Activated CD4-positive, alpha-beta T cell treated with anti-CD3 and anti-CD28 coated beads for 36 hours (primary cell): ENCODE measurements at places on chromosomes 2 and 18.
A peak's percentile ranks its signal among the peaks of the same experiment; 100 is the strongest.

DNA sequence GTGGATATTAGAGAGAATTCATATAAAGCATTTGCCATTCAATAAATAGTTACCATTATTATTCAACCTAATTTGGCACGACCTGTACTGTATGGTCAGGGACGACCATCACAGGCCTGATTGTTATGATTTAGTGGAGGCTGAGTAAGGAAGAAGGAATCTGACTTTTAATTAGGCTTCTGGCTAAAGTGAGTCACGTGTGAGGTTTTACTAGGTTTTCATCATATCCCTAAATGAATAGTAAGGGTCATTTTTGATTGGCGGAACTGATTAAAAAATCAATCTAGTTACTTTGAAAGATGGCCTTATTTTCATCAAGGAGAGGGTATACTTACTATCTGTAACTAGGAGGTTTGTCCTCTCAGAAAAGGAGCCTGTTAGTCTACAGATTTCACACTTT lies 143.4 kb downstream of the ADCYAP1 start:
- no peak overlapping the region for H3K4me3 ChIP-seq
- H3K27ac ChIP-seq: no peak overlapping the region
- H3K27me3 ChIP-seq: no peaks in the 10 kb centered on the region
- no peaks in the 10 kb centered on the region for H3K4me1 ChIP-seq

GRCh38 chr18:78305789-78306188 lies 673.8 kb upstream of the SALL3 start:
- no peaks in the 10 kb centered on the region for H3K4me1 ChIP-seq
- no peak overlapping the region for H3K4me3 ChIP-seq
- no peaks in the 10 kb centered on the region for H3K36me3 ChIP-seq
- peaks cover 2% of the 10 kb centered on the region for H3K27me3 ChIP-seq

GRCh38 chr2:197435598-197436420 lies 981 bp upstream of the SF3B1 start:
- H3K27me3 ChIP-seq: no peaks in the 10 kb centered on the region
- DNase-seq: no peak
- peaks cover 34% of the 10 kb centered on the region for H3K4me1 ChIP-seq
- H3K27ac ChIP-seq: peak overlapping the region; percentile 99
- peaks cover 16% of the 10 kb centered on the region for H3K36me3 ChIP-seq

GRCh38 chr2:120346026-120346666 lies at the start of gene INHBB:
Gene INHBB, plus strand, starts transcription at chr2:120346136. Its CDS starts 53 bp downstream, at chr2:120346189.
- peaks cover 55% of the 10 kb centered on the region for H3K27me3 ChIP-seq
- H3K27ac ChIP-seq: no peak within 1 kb of the TSS
- peak within 1 kb of the TSS; percentile 57 for H3K4me3 ChIP-seq
- DNase-seq: peak; percentile 22
- H3K36me3 ChIP-seq: no peaks in the 10 kb centered on the region
- H3K4me1 ChIP-seq: peaks cover 22% of the 10 kb centered on the region

DNA sequence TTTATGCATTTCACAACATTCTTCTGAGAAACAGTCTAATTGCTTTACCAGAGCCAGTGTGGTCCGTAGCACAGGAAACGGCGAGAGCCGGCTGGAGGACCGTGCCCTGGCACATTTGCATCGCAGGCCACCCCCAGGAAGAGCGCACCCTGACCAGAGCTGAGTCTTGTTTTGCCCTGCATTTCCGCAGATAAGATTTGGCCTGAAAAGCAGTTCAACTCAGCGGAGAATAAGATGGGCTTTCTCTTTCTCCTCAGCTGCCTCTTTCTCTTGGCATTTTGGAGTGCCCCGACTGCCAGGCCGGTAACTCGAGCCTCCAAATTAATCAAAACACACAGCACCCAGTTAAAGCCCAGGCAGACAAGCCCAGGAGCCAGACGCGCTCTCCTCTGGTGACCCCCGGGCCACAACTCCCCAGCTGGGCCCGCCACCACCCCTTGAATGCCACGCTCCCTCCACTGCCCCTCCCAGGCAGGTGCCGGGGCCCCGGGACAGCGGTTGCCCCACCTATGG lies 464 bp downstream of the COL4A4 start:
- peak overlapping the region; percentile 10 for H3K4me3 ChIP-seq
- H3K27me3 ChIP-seq: peaks cover 57% of the 10 kb centered on the region
- no peaks in the 10 kb centered on the region for H3K36me3 ChIP-seq
- no peak overlapping the region for H3K27ac ChIP-seq
- DNase-seq: no peak

GRCh38 chr2:207674826-207675225 lies 36.6 kb upstream of the CCNYL1 start:
- no peaks in the 10 kb centered on the region for H3K4me1 ChIP-seq
- H3K4me3 ChIP-seq: no peak overlapping the region
- no peaks in the 10 kb centered on the region for H3K36me3 ChIP-seq
- peaks cover 10% of the 10 kb centered on the region for H3K27me3 ChIP-seq
- DNase-seq: no peak
- H3K27ac ChIP-seq: no peak overlapping the region

- no peak for DNase-seq
- peaks cover 11% of the 10 kb centered on the region for H3K27me3 ChIP-seq
- peaks cover 10% of the 10 kb centered on the region for H3K4me1 ChIP-seq
- H3K27ac ChIP-seq: no peak overlapping the region
- no peak overlapping the region for H3K4me3 ChIP-seq
- no peaks in the 10 kb centered on the region for H3K36me3 ChIP-seq
Measured at GRCh38 chr2:33222309-33222708, 254.1 kb upstream of the RASGRP3 start.

DNA sequence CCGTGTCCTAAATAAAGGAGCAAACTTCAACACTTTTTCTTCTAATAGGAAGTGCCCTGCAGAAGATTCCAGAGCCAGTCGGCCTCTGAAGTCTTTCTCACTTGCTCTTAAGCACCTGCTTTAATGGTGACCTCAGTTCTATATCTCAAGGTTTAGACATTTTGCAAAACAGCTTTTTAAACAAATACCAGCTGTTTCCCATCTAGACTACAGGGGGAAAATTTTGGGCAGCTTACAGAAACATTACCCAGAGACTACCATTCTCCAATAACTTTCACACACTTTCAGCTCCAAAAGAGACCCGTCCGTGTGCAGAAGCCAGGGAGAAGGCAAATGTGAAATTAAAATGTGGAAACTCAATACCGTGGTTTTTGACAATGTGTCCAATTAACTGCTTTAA lies 285.3 kb upstream of the CCDC68 start:
- H3K4me1 ChIP-seq: peaks cover 1% of the 10 kb centered on the region
- H3K27ac ChIP-seq: no peak overlapping the region
- no peak overlapping the region for H3K4me3 ChIP-seq
- no peaks in the 10 kb centered on the region for H3K27me3 ChIP-seq
- H3K36me3 ChIP-seq: no peaks in the 10 kb centered on the region

- no peaks in the 10 kb centered on the region for H3K4me1 ChIP-seq
- DNase-seq: no peak
- H3K27me3 ChIP-seq: peaks cover 11% of the 10 kb centered on the region
- no peak overlapping the region for H3K27ac ChIP-seq
- H3K36me3 ChIP-seq: no peaks in the 10 kb centered on the region
- H3K4me3 ChIP-seq: no peak overlapping the region
Measured at GRCh38 chr2:18518116-18519111, 42.0 kb downstream of the RDH14 start.

GRCh38 chr2:144522897-144523595 lies 3.1 kb upstream of the ZEB2 start:
- H3K4me3 ChIP-seq: peak overlapping the region; percentile 71
- peak; percentile 20 for DNase-seq
- peaks cover 38% of the 10 kb centered on the region for H3K27me3 ChIP-seq
- no peaks in the 10 kb centered on the region for H3K36me3 ChIP-seq
- no peak overlapping the region for H3K27ac ChIP-seq

GRCh38 chr2:151908204-151908882 lies 80.1 kb upstream of the ARL5A start:
- no peak overlapping the region for H3K4me3 ChIP-seq
- no peak overlapping the region for H3K27ac ChIP-seq
- H3K36me3 ChIP-seq: no peaks in the 10 kb centered on the region

DNA sequence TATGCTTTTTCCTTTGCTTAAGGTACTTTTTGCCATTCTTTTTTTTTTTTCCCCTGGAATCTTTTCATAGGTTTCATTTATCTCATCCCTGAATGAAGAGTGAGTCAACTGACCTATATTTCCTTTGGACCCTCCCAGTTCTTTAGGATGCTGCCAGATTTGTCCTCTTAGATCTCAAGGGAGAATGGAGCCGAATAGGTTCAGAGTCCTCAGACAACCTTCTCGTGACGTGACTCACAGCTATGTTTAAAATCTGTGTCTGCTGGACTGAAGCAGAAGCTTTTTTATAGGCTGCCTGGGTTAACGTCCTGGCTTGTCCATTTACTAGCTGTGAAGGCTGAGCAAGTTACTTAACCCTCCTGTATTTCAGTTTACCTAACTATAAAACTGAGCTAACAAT lies 358.6 kb downstream of the DLGAP1 start:
- DNase-seq: no peak
- H3K4me1 ChIP-seq: no peaks in the 10 kb centered on the region
- peaks cover 11% of the 10 kb centered on the region for H3K27me3 ChIP-seq
- no peaks in the 10 kb centered on the region for H3K36me3 ChIP-seq
- H3K27ac ChIP-seq: no peak overlapping the region

GRCh38 chr18:74590671-74591070 lies 7.0 kb upstream of the ZNF407 start:
- peaks cover 14% of the 10 kb centered on the region for H3K27me3 ChIP-seq
- no peak overlapping the region for H3K27ac ChIP-seq
- H3K4me3 ChIP-seq: no peak overlapping the region
- peaks cover 29% of the 10 kb centered on the region for H3K36me3 ChIP-seq
- no peak for DNase-seq

DNA sequence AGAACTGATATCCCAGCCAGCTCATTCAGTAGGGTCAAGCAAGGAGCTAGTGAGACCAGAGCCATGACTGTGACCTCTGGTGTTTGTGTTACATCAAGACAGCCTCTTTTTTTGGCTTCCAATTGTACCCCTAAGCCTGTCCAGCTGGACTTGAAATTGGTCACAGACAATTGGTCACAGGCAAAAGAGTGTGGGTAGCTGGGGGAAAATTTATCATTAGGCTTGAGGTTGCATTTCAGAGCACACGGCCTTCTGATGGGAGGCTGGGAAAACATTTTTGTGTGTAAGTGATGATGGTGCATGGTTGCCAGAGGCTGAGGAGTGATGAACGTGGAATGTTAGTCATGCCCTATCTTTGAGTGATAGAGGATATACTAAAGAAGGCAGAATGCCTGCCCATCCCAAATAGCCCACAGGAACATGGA lies 285.1 kb upstream of the SLC14A2 start:
- H3K4me3 ChIP-seq: no peak overlapping the region
- DNase-seq: no peak
- no peaks in the 10 kb centered on the region for H3K4me1 ChIP-seq
- H3K27me3 ChIP-seq: peaks cover 7% of the 10 kb centered on the region

DNA sequence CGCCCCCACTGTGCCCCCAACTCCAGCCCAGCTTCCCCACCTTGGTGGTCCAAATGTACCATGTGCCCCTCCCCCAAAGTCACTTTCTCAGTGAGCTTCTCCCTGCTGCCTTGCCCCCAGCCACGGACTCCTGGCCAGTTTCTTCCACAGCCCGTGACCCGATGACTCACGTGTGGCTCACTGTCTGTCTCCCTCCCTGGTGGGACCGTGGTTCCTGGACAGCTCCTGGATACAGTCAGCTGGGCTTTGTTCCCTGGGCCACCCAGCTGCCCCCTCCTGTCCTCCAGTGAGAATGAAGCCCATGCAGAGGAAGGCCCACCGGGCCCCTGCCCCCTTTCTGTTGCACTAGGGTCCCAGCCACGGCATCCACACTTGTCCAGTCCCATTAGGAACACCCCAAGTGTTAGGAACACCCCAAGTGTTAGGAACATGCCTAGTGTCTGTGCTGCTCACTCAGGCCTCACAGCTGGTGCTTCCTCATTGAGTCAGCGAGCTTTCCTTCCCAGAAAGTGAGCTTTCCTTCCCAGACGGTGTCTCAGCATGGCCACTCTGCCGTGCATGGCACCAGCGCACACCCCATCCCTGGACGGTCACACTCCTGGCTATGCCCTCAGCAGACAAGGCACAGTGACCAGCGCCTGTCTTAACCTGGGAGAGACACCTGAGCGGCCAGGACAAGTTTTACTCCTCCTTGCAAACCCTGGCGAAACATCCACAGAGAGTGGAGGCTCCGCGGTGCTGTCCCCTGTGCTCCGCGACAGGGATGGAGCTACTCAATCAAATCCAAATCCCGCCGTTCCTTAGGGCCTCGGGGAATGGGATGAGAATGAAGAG lies 44.8 kb upstream of the CTDP1 start:
- H3K27ac ChIP-seq: no peak overlapping the region
- H3K27me3 ChIP-seq: peaks cover 13% of the 10 kb centered on the region
- H3K4me1 ChIP-seq: peaks cover 4% of the 10 kb centered on the region
- no peak for DNase-seq
- H3K36me3 ChIP-seq: no peaks in the 10 kb centered on the region

DNA sequence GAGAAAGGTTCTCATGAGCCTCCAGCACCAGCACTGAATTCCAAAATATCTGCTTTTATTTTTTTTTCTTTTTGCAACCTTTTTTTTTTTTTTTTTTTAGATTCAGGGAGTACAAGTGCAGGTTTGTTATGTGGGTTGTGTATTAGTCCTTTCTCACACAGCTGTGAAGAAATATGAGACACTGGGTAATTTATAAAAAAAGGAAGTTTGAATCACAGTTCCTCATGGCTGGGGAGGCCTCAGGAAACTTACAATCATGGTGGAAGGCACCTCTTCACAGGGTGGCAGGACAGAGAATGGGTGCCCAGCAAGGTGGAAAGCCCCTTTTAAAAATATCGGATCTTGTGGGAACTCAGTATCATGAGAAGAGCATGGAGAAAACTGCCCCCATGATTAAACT lies 7.9 kb upstream of the TMX3 start:
- H3K36me3 ChIP-seq: peaks cover 4% of the 10 kb centered on the region
- no peaks in the 10 kb centered on the region for H3K27me3 ChIP-seq
- DNase-seq: no peak
- no peak overlapping the region for H3K4me3 ChIP-seq

DNA sequence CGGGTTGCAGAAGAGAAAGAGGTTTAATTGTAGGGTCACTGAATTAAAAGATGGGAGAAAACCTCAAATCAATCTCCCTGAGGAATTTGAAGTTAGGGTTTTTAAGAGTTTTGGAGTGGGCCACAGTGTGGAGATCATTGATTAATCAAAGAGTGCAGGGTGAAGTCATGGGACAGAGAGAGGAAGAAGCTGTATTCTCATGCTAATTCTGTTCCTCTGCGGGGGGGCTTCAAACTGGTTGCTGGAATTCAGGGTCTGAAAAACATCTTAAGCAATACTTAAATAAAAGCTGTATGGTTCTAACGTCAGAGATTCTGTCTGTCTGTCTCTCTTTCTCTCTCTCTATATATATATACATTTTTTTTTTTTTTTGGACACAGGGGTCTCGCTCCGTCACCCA lies 169.8 kb upstream of the SPATS2L start:
- no peak overlapping the region for H3K4me3 ChIP-seq
- no peak for DNase-seq
- no peaks in the 10 kb centered on the region for H3K27me3 ChIP-seq
- H3K27ac ChIP-seq: no peak overlapping the region
- no peaks in the 10 kb centered on the region for H3K36me3 ChIP-seq
- H3K4me1 ChIP-seq: no peaks in the 10 kb centered on the region

DNA sequence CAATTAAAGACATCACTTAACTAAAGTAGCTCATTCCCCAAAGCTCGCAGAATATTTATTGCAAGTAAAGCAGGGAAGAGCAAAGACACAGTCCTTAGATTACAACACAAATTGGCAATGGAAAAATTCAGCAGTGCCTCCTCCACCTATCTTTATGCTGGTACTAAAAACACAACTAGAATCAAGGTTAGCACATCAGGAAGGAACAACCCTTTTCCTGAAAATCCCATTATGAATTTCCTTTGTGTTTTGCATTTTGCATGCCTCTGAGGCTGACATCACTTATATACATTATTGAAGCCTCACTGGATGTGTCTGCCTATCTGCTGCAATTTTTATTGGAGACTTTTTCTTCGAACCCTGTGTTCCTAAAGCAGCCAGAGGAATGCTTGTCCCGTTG lies 193.8 kb upstream of the STK17B start:
- DNase-seq: no peak
- peaks cover 2% of the 10 kb centered on the region for H3K4me1 ChIP-seq
- H3K36me3 ChIP-seq: no peaks in the 10 kb centered on the region
- H3K4me3 ChIP-seq: no peak overlapping the region
